HEK293T (cell line): ENCODE measurements at places on chromosomes 7 and 10.
A peak's percentile ranks its signal among the peaks of the same experiment; 100 is the strongest.

- DNase-seq: no peak
Measured at GRCh38 chr7:31407178-31407676, 66.7 kb upstream of the NEUROD6 start.

DNA sequence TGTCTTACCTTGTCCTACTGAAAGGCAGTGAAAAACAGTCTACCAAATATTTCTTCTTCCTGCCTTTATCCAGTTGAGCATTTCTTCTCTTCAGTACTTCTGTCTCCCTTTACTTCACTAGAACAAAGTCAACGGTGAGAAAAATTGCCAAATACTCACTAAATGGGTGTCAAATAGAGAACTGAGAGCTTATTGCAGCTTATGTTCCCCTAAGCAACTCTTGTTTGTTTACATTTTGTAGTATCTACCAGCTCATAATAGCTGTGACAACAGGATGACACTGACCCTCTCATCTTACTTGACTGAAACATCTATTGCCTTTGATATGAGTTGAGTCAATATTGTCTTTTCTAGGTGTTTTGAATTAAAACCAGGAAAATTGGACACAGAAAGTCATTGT is 327.9 kb upstream of the SORCS1 start:
- no peak for DNase-seq

DNA sequence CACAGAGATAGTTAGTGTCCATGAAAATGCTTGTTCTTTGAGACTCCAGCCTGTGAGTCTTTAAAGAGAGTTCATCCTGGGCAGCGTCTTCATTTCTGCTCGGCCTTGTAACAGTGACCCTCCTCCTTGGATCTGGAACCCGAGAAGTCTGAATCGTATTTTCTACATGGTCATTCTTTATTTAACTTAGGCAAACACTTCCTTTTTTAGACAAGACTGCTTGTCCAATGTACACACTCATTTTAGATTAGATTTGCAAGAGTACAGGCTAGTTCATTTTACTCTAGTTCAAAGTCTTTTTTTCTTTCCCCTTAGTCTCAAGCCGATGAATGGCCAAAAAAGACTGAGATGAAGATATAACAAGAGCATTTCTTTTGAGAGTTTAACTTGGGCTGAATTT is 133.5 kb downstream of the CHN2 start:
- DNase-seq: no peak

DNA sequence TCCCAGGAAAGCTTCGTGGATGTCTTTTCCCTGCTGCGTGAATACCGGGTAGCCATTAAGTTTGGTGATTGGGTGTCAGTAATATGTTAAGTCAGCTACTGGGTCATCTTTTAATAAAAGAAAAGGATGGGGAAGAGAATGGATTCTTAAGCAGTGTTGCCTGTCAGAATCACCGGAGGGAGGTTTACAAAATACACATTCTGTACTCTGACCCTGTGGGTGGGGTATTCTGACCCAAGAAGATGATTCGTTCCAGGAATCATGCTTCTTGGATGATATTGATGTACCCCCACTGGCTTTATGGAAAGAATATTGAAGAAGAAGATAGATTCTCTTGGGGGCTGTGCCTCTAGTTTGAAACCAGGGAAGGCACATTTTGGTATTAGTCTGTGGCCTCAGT is 18.3 kb downstream of the SGPL1 start:
- DNase-seq: no peak

DNA sequence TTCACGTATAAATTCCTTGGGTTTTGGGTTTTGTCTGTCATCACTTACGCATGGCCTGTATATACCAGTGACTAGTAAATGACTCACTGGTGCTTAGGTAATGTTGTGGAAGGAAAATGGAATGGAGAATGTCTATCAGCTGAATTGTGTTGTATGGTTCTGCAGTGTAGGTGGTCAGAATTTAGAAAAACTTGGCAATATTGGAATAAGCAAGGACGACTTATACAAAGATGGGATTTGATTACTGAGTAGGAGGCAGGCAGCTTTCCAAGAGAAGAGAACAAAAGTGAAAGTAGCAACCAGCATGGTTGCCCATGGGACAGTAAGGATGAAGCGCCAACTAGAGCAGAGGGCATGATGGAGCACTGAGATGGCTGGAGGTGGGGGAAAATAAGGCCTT is 168.6 kb upstream of the CSTF2T start:
- DNase-seq: no peak

GRCh38 chr10:73871295-73872189 is 2.8 kb downstream of the CAMK2G start:
- no peak for DNase-seq

DNA sequence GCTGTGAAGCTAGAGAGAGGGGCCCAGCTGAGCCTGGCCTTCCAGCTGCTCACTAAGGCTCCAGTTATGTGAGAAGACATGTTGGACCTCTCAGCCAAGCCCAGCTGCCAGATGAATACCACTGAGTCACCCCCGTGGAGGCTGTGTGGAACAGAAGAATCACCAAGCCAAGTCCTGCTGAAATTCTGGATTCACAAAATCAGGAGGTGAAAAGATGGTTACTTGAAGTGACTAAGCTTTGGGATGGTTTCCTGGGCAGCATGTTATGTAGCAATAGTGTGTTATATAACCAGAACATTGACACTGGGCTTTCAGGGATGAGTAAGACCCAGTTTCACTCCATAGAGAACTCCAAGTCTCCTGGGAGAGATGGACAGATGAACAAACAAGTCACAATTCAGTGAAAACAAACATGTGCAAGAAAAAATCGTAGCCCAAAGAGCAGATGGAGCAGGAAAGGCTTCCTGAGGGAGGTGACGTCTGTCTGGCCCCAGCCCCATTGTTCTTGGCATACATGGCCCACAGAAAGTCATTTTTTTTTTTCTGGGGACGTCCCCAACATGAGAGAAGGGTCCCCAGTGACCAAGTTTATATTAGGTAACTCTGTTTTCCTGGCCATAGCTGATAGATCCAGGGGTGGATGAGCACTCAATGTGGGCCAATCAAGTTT is 64.1 kb upstream of the PDZD8 start:
- no peak for DNase-seq

- no peak for DNase-seq
Measured at GRCh38 chr10:5441106-5441505, 28.7 kb downstream of the NET1 start.

DNA sequence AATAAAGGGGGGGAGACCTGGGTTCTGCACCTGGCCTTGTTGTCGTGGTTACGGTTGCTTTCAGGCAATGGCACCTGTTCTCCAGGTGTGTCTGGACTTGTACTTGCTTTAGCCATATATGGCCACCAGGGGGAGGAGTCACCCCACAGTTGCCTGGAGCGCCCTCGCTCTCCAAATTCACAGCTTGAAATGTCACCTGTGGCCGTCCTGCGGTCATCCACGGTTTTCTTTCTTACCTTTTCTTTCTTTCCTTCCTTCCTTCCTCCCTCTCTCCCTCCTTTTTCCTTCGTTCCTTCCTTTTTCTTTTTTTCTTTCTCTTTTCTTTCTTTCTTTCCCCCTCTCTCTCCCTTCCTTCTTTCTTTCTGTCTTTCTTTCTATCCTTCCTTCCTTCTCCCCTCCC is 157.2 kb upstream of the ZNF92 start:
- DNase-seq: peak; percentile 48

DNA sequence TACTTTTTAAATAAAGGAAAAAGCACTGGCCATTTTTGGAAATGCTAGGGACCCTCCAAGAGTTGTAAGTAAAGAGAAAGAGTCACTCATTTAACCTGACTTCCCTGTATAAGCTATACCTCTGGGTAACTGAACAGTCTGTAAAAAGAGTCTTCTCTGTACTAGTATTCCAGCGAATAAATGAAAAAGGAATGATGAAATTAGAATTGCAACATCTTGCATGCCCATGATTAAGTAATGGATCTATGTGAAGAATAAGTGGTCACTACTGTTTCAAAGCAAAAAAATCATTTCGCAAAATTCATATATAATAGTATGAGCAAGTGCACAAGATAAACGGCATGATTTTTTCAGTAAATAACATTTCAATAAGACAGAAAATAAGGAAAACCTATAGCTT is 116.8 kb downstream of the ZFAND4 start:
- DNase-seq: no peak

DNA sequence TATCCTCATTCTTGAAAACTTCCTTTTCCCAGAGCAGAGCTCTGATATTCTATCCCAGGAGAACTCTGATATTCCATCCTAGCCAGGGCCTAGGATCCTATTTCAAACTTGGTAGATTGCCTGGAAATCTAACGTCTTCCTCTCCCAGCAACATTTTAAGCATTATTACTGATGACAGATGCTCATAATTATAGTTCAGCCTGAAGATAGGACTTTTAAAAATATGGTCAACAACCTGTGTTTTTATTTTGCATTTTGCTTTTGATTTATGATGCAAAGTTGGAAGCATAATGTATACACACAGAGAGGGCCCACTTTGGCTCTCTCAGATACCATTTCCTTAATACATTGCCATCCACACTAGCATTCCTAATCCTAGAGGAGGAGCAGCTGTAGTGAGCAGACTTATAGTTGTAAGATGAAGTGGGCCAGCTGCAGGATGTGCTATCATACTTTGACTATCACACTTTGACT is 457.4 kb upstream of the TPK1 start:
- DNase-seq: no peak

GRCh38 chr10:84822931-84823630 is 494.7 kb downstream of the CCSER2 start:
- no peak for DNase-seq

DNA sequence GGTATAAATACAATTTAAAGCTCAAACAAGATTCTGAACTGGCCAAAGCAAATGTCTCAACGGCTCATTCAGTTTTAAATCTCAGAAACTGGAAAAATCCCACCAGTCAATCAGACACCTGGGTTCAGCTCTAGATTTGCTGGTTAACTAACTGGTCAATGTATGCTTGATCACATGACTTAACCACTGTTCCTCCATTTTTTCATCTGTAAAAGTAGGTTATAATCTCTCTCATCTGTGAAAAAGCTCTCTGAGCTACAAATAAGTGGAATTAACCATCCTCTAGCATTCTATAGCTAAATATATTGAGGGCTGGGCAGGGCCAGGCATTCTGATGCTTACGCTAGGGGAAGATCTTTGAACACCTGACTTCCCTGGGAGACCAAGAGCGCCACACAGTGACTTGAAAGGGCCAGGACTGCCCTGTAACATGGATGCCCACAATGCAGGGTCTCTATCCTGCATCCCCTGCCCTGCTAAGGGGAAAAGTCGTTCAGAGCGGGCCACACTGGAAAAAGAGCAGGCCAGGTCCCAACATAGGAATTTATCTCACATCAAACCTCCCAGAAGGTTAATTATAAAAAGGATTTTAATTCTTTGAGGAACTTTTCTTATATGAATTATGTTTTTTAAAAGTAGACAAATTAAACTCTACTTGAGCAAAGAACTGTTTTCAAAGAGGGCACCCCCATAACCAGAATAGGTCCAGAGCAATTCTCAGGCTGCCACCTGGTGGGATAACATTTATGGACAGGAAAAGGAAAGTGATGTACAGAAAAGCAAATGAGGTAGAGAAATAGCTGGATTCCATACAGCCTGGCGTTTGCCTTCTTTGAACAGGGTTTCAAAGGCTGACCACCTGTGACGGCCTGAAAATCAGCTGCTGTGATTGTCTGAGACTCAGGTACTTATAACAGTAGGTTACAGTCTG is 1.8 kb downstream of the RP9 start:
- DNase-seq: peak; percentile 26

DNA sequence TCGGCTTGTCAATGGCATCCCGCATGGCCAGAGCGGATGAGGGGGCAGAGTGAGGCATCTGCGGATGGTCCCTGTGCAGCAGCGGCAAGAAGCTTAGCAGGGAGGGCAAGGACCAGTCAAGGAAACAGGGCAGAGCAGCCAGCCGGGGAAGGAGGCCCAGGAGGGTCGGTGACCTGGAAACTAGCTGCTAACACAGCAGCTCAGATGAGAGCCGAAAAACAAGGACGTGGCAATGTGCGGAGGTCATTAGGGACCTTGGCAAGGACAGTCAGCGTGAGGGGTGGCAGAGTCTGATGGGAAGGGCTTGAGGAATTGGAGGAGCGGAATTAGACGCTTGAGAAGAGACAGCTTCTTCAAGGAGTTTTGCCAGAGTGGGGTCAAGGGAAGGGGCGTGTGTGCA is 20.1 kb upstream of the SH2B2 start:
- DNase-seq: no peak

DNA sequence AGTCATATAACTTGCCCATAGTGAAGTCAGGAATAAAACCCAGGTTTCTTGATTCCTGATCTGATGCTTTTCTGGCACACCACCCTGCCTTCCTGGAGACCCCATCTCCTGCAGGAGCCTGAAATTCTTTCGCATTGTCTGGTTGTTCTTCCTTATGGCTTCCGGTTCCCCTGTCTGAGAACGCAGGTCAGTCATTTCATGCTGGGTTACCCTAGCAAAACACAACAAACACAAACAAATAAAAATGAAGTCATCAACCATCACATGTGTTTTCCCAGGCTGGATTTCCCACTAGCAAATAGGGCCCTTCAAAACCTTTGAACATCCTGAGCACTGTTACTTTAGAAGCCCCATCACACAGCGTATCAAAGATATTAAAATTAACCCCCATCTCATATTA is 569.6 kb downstream of the LRMDA start:
- DNase-seq: no peak

DNA sequence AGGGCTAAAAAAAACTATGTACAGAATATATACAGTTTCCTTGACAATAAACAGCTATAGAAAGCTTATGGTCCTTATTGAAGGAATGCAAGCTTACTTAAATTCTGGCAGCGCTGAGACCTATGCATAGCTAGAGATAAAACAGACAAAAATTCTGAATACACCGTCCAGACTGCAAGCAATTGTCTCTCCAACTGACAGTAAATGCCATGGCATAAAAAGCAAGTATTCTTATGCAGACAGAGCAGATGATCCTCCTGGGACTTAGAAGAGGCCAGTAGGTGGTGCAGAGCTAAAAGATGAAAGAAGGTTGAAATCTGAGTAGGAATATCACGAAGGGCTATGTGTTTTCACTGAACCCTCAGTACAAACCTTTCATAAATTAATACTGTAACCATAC is 157.0 kb upstream of the CACNA2D1 start:
- DNase-seq: no peak

GRCh38 chr7:129664029-129665012 is 52.8 kb downstream of the NRF1 start:
- peak; percentile 35 for DNase-seq

- DNase-seq: peak; percentile 49
Measured at GRCh38 chr10:21989453-21990154, 13.9 kb downstream of the DNAJC1 start.

DNA sequence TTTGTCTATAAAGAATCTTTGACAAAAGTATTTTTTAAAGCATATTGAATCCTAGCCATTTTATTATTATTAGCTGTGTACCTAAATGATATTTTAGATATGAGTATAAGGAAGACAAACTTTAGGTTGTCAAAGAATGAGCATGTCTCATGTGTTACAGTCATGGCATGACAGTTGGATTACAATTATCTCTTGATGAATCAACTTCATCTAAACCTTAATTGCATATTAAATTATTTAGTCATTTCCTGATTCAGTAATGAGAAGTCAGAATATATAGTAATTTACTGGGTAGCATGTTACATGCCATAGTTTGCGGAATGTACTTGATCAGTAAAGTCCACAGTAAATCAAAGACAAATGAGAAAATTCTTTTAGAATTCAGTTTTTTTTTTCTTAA is 59.2 kb downstream of the MAPK8 start:
- no peak for DNase-seq

- no peak for DNase-seq
Measured at GRCh38 chr10:6142644-6143043, 53.8 kb downstream of the RBM17 start.

- no peak for DNase-seq
Measured at GRCh38 chr7:124515106-124515830, 250.3 kb downstream of the GPR37 start.
